Transverse colon (tissue), 4 donors: ENCODE measurements at places on chromosomes 11 and 22. TPM values are rescaled to one million over a fixed set of nuclear protein-coding genes. Genes with fewer than 3 reads are reported as not detected.

DNA sequence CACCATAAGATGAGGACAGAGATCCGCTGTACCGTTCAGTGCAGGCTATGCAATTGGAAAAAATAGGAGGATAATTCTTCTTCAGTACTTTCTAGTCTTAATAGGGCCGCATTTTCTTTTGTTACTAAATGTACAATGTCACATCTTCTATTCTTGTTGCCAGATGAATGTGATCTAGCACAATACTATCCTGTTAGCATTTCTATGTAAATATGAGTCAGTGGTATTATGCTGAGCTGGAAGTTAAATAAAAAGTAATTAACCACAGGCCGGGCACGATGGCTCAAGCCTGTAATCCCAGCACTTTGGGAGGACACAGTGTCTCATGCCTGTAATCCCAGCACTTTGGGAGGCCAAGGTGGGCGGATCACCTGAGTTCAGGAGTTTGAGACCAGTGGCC lies 24.4 kb upstream of the BIRC3 start:
- peaks cover 10% of the 10 kb centered on the region for H3K4me1 ChIP-seq
- H3K27me3 ChIP-seq: no peaks in the 10 kb centered on the region
- no peak overlapping the region for H3K27ac ChIP-seq
- DNase-seq: no peak

DNA sequence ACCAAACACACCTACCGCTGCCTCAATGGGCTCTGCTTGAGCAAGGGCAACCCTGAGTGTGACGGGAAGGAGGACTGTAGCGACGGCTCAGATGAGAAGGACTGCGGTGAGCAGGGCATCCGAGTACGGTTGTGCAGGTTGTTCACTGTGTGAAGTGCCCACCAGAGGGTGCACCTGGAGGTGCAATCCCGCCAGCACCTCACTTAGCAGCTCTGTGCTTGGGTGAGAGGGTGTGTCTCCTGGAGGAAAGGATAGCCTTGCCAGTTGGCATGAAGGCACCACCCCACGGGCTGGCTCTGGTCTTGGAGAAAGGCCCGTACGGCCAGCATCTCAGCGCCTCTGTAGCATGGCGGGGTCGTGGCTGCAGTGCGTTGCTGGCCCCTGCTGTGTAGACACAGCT lies 39.4 kb downstream of the ST14 start:
- no peak overlapping the region for H3K4me3 ChIP-seq
- no peaks in the 10 kb centered on the region for H3K4me1 ChIP-seq
- no peak overlapping the region for H3K27ac ChIP-seq
- DNase-seq: no peak
- H3K27me3 ChIP-seq: no peaks in the 10 kb centered on the region
- no peaks in the 10 kb centered on the region for H3K36me3 ChIP-seq

Gene CHST1
- total RNA-seq: 1.9 TPM

Gene LUZP2
- 3.3 TPM for total RNA-seq

Gene OR51B4
- total RNA-seq: not detected
